ENCODE measurements at places on chromosomes 11 and 22.

DNA sequence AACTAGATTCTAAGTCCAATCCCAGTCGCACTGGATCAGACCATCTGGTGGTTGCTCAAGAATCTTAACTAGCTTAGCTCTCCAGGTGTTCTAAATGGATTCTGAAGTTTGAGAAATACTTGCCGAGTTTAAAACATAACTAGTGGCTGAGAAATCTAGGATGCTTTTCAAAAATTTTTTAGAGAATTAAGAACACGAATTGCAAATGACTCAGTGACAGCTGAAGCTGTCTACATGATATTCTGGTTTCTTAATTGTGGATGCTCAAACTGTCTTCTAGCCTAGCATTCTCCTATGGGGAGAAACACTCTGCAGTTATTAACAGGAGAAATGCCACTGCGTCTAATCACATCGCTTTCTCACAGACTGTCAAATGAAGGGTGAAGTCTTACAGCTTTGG is 20.2 kb upstream of the TP53AIP1 start:
- DNase-seq = no peak

- DNase-seq = no peak
These were observed 1.5 kb upstream of the SLC7A4 start for GRCh38 chr22:21033895-21034294.

DNA sequence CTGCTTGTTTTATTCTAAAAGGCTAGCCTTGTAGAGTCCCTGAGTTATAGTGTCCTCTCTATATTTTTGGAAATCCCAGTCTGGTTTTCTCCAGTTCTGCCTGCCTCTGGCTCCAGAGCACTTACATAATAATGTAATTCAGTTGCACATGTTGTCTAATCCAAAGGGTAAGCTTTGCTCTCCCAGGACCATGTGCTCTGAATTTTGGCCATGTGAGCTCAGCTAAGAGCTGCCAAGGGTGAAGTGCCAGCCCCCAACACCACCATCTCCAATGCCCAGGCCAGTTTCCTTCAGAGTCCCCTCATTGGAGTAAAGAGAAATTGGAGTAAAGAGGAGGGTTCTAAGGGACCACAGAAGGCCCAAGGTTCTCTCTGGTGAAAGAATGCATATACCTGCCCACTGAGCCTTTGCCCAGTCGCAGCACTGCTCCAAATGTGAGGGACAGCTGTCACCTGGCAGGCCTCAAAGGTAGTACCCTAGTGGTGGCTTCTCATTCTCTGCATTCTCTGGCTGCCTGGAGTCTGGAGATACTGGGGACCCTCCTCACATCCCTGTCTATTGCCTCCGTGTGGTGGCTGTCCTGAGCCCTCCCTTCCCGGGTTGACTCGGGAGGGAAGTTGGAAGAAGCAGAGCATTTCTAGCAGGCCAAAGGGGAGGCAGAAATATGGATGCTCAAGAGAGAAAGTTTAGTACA is 4.9 kb downstream of the CRY2 start:
- DNase-seq = no peak

GRCh38 chr11:74330075-74330858 is 18.8 kb upstream of the P4HA3 start:
- DNase-seq = peak; percentile 67

- peak; percentile 96 for DNase-seq
These were observed 922 bp upstream of the CSNK1E start for GRCh38 chr22:38317995-38318715.

- DNase-seq = no peak
These were observed 404.9 kb downstream of the NXPE2 start for GRCh38 chr11:115083144-115083806.

DNA sequence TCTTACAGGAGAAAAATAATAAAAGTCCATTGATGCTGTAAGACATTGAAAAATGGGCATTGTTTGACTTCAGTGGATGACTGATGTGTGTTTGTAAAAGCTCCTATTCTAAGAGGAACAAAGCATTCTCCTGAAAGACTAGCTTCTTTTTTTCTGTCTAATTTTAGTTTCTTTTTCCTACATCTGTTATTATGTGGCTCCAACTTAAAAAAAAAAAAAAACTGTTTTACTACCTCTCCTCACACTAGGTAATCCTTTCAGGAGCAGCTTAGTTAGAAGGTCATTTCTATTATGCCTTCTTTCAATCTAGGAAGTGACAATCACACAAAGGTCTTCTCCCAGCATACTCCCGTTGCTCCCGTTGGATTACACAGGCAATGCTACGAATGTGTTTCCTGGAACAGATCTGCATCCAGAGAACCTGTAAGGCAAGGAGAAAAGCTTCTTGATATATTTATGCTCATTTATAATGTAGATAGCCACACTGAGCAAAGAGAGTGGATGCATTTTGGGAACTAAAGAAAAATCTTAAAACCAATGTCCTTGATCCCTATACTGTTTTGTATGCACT is 595.1 kb upstream of the CCDC179 start:
- DNase-seq = no peak

- DNase-seq = peak; percentile 59
These were observed 35.4 kb upstream of the AMOTL1 start for GRCh38 chr11:94732617-94733281.

DNA sequence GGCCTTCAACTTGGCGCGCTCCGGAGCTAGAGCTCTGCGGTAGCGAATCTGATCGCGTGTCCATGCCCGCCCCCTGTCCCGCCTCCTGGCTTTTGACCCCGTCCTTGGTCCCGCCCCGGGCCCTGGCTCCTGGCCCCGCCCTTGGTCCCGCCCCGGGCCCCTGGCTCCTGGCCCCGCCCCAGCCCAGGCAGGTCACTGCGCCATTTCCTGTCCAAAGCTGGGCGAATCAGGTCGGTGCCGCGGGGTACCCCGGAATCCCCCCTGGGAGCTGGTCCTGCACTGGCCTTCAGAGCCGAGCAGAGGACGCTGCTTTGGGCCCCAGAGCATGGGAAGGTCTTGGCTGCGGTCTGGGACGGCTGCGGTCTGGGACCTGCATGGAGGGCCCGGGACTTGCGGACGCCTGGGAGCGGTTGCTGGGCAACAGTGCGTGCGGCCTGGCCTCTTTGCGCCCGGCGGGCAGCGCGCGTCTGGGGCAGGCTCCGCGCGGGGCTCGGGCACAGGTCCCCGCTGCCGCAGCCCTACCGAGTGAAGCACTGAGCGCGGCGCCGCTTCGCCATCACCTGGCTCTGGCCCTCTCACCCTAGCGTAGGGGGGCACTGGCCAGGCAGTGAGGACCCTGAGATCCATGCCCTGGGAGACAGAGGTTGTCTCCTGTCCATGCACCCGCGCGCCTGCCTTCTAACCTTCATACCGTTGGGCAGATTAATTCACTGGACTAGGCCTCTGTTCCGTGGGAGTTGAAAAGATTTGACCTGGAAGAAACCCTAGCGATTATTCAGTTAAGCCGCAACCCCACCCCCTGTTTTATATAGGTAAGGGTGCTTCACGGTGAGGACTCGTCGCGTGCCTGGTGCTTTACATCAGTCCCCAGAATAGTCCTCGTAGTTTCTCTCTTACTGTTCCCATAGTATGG is at the start of gene TTC12:
Gene TTC12 (plus strand): TSS at position 195 of the 913 bp plus-strand sequence. CDS start 1,675 bp downstream, outside the sequence.
- DNase-seq = peak; percentile 97

- DNase-seq = no peak
These were observed 722.9 kb upstream of the RAG2 start for GRCh38 chr11:37320921-37321320.

DNA sequence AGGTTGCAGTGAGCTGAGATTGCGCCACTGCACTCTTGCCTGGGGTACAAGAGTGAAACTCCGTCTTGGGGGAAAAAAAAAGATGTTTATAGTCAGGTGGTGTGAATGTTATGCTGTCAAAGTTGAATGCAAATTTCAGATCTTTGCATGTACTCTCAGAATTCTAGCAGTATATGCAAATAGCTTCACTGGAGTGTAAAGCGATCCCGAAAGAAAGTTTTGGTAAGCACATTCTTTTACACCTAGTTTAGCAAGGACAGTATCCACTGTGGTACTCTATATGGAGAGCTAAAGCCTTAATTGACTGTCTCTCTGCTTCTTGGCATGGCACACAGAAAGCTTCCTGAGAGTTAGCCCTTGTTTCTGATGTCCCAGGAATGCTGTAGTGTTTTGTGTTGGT is 4.0 kb downstream of the JAM3 start:
- DNase-seq = no peak

- DNase-seq = no peak
These were observed 23.5 kb upstream of the P2RY2 start for GRCh38 chr11:73194593-73194992.

GRCh38 chr11:78259777-78260487 is 71.2 kb downstream of the USP35 start:
- DNase-seq = no peak

DNA sequence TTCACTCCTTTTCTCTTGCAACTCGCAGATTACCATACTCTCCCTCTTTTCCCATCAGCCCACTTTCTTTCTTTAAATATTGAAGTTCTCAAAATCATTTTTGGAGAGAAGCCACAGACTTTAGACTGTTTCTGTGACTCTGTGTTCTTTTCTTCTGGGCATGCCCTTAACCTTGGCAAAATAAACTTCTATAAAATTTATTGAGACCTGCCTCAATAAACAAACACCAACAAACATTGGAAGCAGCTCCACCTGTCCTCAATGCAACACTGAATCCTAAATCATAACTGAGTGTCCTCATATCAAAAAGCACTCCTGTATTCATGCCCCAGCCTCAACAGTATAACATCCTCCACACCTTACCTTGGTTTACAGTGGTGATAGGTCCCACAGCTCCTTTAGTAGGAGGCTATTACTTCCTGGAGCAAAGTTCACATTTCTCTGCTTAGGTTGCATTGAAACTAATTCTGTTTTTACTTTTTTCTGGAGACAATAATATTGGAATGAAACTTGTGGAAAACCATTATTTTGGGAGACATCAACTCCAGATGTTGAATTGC is 320.0 kb upstream of the LRRC4C start:
- DNase-seq = no peak

DNA sequence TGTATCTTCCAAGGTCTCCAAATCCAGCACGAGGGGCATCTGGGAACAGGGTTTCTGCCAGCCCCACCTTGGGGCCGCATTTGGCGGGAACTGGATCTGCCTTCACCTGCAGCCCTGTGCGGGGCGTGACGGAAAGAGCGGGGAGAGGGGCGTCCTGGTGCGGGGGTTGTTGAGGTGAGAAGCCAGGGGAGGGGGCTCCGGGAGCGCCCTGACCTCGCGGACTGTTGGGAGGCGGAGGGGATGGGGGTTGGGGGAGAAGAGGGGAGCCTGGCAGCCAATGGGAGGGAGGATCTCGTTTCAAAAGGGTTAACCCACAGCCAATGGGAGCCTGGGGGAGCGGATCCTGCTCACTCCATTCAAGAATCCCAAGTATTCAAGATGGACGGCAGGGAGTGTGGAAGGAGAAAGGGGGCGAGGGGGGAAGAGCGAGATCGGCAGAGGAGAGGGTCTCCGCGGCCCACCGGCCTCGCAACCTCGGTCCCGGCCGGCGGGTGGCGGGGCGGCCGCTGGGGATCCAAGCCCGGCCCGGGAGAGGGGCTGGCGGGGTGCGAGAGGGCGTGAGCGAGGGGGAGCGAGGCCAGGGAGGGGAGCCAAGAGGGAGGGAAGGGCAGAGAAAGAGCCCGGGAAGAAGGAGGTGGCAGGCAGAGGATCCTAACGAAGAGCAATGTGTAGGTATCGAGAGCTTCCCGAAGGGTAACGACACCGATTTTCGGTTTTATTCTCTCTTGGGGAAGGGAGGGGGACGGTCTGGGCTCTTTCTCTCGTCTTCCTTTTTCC is 11.5 kb downstream of the YPEL4 start:
- DNase-seq = peak; percentile 95

GRCh38 chr11:129637473-129637872 is 178.2 kb upstream of the TMEM45B start:
- no peak for DNase-seq

GRCh38 chr11:120028181-120028896 is 109.6 kb downstream of the TRIM29 start:
- no peak for DNase-seq

DNA sequence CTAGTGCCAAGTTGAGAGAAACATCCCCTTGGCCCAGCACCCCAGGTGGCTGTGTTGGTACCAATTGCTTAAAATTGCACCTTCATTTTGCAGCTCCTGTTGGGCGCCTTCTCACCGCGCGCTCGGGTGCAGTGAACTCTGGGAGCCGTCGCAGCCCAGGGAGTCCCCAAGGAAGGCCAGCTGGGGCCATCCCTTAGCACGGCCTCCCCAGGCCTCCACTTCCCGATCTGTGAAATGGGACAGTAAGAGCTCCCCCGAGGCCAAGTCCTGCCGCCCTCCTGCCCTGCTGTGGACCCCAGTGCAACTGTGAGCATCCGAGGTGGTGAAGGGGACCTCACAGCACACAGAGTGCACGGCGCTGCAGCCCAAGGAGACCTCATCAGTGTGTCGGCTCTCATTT is 1234.1 kb downstream of the BRD1 start:
- no peak for DNase-seq

- DNase-seq = no peak
These were observed 156.8 kb downstream of the C11orf91 start for GRCh38 chr11:33543823-33544222.

DNA sequence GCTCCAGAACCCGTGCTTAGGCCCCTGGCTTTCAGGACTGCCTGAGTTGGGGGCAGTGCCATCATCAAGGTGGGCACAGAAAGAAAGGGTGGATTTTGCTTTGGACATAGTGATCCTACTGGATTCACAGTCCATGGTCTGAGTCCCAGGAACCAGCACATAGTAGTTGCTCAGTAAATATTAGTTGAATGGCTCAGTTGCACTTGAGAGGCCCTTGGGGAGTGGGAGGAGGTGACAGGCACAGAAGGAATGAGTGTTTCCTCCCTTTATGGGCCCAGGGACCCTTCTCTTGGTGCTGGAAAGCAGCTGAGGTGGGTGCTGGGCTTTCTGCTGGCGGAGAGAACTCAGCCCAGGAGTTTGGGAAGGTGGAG is 16.6 kb downstream of the ARHGEF17 start:
- no peak for DNase-seq

- DNase-seq = peak; percentile 80
These were observed 988 bp upstream of the FLI1 start for GRCh38 chr11:128692753-128693415.

GRCh38 chr11:118264569-118265465 is 720 bp upstream of the MPZL2 start:
- no peak for DNase-seq

DNA sequence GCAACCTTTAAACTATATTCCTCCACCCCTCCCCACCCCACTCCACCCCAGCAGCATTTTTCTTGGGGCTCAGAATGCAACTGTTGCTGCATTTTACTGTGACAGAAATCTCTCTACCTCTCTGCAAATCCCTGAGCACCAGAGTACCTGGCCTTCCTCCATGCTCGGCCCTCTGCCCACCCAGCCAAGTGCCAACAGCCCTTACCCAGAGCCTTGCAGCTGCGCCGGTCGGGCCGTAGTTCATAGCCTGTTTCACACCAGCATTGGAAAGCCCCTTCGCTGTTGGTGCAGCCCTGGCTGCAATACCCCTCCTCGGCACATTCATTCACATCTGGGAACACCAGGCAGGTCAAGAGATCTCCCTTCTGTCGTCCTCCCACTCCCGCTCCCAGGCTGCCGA is 23.4 kb downstream of the LRP4 start:
- no peak for DNase-seq

DNA sequence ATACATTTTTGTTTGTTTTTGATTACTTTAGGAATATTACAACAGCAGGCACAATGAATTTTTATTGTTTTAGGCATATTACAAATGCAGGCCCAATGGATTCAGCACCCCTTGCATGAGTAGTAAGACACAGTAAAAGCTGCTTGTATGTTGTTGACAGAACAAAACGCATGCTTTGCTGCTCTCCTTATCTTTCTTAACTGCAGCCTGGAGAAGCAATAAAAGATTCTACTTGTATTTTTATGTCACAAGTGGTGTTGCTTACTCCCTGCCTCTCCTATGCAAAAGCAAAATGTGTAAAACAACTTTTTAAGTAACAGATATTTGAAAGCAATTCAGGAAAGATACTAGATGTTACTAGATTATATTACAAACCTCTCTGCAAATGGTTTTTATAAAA is 73.9 kb downstream of the TRPC6 start:
- DNase-seq = no peak

GRCh38 chr11:109677876-109678275 is 255.9 kb downstream of the C11orf87 start:
- DNase-seq = no peak
